ENCODE measurements at places on chromosomes 5 and 9. TPM values are rescaled to one million over a fixed set of nuclear protein-coding genes. Genes with fewer than 3 reads are reported as not detected.

DNA sequence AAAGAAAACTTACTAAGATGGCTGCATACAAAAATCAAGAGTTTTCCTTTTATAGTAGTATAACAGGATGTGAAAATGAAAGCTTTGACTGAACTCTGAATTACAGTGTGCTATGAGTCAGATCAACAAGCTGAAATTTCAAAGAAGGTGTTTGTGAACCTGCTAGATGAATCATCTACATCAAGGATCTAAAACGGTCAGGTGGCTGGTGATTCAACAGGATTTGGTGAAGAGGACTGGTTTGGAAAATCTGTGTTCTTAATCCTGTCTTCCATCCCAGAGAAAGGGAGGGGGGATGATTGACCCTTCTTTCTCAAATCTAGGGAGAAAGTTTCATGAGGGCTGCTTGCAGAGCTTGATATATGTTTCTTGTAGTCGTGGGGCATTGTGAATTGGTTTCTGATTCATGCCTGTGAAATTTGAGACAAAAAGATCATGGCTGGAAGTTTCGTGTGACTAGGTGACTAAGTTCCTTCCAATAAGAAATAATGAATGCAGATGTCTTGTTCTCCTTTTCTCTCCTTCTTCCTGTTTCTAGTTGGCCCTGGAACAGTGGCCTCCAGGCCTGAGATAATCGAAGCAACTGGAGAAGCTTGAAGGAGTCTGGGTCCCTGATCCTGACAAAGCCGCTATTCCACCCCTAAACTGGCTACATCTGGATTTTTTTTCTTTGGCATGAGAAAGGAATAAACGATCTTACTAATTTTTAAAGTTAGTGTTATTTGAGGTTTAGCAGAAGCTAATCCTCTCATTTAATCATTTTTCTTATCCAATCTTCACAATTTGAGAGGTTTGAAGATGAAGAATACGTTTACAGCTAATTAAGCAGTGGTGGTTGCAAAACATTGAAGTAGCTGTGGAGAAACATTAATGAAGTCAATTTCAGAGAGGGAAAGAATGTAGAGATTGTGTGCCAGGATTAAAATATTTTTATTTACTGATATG, 67.2 kb downstream of the MRPS30 start:
- H3K27ac ChIP-seq, result no peak overlapping the region
- H3K4me1 ChIP-seq, result no peaks in the 10 kb centered on the region
- H3K36me3 ChIP-seq, result no peaks in the 10 kb centered on the region
- H3K4me3 ChIP-seq, result no peak overlapping the region
- H3K27me3 ChIP-seq, result no peaks in the 10 kb centered on the region

DNA sequence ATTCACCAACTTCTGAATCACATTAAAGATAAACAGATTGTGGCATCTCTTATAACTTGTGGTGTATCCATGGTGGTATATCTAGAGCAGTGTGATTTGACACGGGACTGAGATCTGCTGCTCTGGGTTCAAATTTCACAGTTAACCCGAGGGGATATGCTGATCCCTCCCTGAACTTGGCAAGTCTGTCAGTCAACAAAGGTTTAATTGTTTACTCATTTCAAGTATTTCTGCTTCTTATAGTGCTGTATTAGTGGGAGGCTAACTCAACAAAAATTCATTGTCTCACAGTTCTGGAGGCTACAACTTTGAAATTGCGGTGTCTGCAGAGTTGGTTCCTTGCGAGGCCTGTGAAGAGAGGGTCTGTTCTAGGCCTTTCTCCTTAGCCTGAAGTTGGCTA, 1175.2 kb downstream of the PTPRD start:
- H3K4me3 ChIP-seq, result no peak overlapping the region
- H3K27me3 ChIP-seq, result no peaks in the 10 kb centered on the region
- H3K27ac ChIP-seq, result no peak overlapping the region
- no peaks in the 10 kb centered on the region for H3K36me3 ChIP-seq
- DNase-seq, result no peak

DNA sequence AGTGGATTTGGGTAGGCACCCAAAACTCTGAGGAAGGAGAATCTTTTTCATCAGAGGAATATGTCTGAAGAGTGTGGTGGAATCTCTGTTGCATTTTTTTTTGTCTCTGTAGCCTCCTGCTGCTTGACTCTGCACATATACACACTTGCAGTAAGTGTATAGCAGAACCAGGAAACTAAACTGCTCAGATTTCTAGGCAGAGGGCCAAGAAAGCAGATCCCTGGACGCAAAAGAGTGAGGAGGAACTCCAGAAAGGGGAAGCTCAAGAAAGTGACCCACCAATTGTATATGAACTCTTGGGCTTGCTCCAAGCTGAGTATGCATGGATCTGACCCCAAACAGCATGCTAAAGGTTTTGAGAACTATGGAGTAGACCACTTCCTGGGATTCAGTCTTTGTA, 181.8 kb downstream of the GADD45G start:
- no peaks in the 10 kb centered on the region for H3K36me3 ChIP-seq
- H3K4me3 ChIP-seq, result no peak overlapping the region
- DNase-seq, result no peak
- H3K27ac ChIP-seq, result no peak overlapping the region
- no peaks in the 10 kb centered on the region for H3K4me1 ChIP-seq

- no peak for DNase-seq
- peak overlapping the region; percentile 77 for H3K27ac ChIP-seq
- H3K4me1 ChIP-seq, result peaks cover 48% of the 10 kb centered on the region
- H3K4me3 ChIP-seq, result no peak overlapping the region
Observed at GRCh38 chr9:131679261-131680020, 60.4 kb downstream of the RAPGEF1 start.

DNA sequence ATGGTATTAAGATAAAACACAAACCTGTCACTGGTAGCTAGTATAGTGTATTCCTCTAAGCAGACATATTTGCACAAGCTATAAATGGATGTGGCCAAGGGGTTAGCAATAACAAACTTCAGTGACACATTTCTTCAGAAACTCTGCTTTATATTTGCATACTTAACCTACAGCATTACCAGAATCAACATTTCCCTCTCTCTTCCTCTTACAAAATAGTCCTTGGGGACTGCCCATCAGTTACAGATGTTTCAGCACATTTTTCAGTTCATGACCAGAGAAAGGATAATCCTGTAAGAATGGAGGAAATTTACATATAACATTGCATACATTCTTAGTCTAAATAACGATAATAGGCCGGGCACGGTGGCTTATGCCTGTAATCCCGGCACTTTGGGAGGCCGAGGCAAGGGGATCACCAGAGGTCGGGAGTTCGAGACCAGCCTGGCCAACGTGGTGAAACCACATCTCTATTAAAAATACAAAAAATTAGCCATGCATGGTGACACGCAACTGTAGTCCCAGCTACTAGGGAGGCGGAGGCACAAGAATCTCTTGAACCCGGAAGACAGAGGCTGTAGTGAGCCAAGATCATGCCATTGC, 25.3 kb upstream of the SLC1A1 start:
- H3K27ac ChIP-seq, result no peak overlapping the region
- no peaks in the 10 kb centered on the region for H3K27me3 ChIP-seq
- H3K4me3 ChIP-seq, result no peak overlapping the region
- DNase-seq, result no peak
- H3K36me3 ChIP-seq, result no peaks in the 10 kb centered on the region

DNA sequence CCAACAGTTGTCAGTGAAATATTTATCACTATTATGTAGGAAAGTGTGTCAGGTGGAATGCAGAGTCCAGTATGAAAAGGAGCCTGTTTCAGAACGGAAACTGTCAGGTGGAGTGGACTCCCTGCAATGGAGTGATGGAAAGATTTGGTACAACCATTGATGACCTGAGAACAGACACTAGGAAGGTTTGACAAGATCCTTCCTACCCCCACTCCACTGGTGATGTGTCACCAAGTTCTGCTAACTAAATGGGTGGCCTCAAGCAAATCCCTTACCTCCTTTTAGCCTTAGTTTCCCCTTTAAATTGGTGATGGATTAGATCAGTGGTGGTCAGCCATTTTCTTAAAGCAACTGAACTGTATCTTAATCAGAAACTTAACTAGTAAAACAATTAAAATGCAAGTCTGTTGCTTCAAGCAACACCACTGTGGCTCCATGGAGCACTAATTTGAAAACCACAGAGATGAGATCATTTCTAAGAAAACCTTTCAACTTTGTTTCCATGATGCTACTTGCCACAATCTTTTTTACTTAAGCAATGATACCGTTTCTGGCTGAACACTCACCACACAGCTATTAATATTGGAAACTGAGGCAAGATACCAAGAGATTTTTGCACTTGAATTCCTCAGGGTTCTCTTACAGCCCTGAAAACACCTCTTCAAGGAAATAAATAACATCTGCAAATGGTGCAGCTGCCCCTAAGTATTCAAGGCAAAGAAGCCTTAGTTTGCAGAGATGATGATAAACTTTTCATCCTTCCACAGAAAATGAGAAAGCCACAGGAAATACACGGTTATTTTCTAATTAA, 140.6 kb downstream of the ERCC6L2 start:
- no peak overlapping the region for H3K4me3 ChIP-seq
- H3K27me3 ChIP-seq, result no peaks in the 10 kb centered on the region

DNA sequence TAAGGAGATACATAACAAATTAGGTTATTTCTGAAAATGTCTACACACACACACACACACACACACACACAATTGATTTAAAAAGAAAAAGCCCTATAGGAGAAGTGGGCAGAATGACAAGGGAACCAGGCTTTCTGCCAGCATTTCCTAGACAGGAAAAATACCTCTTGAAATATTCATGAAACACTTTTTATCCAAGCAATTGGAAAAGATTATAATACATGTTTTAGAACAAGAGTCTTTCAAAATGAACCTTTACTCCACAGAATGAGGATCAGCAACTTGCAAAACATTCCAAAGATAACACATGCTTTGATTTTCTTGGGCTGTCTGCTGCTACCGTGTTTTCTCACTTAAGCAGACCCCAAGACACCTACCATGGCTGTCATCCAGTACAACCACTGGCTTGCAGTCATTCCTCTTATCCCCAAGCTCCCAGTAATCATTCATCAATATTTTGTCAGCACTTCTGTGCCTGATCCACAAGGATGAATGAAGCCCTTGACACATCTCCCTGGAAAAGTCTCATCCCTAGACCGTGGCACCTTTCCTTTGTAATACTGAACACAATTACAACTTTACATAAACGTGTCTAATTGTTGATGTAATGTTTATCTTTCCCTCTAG, 717.1 kb upstream of the ZNF608 start:
- no peak overlapping the region for H3K27ac ChIP-seq
- H3K36me3 ChIP-seq, result no peaks in the 10 kb centered on the region
- H3K27me3 ChIP-seq, result no peaks in the 10 kb centered on the region
- no peak overlapping the region for H3K4me3 ChIP-seq

GRCh38 chr5:108461628-108462367, 79.9 kb upstream of the FBXL17 start:
- H3K27me3 ChIP-seq, result no peaks in the 10 kb centered on the region
- no peak overlapping the region for H3K27ac ChIP-seq
- no peaks in the 10 kb centered on the region for H3K36me3 ChIP-seq
- H3K4me3 ChIP-seq, result no peak overlapping the region
- no peak for DNase-seq

DNA sequence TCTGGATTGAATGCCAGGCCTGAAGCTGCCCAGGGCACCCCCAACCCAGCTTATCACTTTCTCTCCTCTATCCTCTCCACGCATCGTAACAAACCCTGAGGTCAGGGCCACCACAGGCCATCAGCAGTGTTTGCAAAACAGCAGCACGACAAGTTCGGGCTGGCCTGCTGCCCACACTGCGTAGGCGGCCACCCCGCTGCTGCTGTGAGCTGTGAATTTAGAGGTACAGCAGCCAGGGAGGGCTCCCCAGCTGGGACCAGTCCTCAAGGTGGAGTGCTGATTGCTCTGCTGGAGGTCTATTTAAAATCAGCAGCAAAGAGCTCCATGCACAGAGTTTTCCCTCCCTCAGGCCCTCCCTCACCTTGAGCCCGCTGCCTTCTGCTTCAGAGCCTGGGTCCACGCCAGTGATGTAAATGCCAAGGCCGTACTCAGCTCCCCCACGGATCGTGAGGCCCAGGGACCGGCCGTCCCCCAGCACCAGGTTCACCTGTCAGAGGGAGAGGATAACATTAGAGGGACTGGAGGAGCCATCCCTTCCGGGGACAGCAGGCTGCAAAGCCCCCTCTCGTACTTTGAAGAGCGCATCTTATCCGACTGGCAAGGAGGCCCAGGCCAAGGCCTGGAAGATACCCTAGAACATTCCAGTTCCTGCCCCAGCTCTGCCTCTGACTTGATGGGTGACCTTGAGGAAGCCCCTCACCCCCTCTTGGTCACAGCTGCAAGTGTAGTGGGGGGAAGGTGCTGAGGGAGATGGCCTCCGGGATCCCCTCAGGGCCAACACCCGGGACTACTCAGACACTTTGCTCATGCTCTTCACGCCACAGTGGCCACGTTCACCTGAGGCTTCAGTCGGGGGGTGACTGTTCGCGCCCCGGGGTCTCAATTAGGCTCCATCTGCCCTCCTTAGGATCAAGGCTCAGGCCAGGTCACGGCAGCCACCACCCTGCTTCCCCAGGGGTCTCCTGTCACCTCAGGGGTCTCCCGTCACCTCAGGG, 39.1 kb downstream of the WHRN start:
- no peaks in the 10 kb centered on the region for H3K36me3 ChIP-seq
- H3K4me1 ChIP-seq, result peaks cover 22% of the 10 kb centered on the region
- H3K4me3 ChIP-seq, result no peak overlapping the region
- H3K27ac ChIP-seq, result peak overlapping the region; percentile 57
- peak; percentile 79 for DNase-seq

- no peak overlapping the region for H3K4me3 ChIP-seq
- no peaks in the 10 kb centered on the region for H3K27me3 ChIP-seq
- H3K36me3 ChIP-seq, result no peaks in the 10 kb centered on the region
- no peak overlapping the region for H3K27ac ChIP-seq
Observed at GRCh38 chr9:36855448-36856315, 178.4 kb downstream of the PAX5 start.

- H3K36me3 ChIP-seq, result no peaks in the 10 kb centered on the region
- DNase-seq, result no peak
- H3K27me3 ChIP-seq, result no peaks in the 10 kb centered on the region
- no peaks in the 10 kb centered on the region for H3K4me1 ChIP-seq
- H3K27ac ChIP-seq, result no peak overlapping the region
- H3K4me3 ChIP-seq, result no peak overlapping the region
Observed at GRCh38 chr9:107243742-107244141, 39.3 kb upstream of the RAD23B start.

DNA sequence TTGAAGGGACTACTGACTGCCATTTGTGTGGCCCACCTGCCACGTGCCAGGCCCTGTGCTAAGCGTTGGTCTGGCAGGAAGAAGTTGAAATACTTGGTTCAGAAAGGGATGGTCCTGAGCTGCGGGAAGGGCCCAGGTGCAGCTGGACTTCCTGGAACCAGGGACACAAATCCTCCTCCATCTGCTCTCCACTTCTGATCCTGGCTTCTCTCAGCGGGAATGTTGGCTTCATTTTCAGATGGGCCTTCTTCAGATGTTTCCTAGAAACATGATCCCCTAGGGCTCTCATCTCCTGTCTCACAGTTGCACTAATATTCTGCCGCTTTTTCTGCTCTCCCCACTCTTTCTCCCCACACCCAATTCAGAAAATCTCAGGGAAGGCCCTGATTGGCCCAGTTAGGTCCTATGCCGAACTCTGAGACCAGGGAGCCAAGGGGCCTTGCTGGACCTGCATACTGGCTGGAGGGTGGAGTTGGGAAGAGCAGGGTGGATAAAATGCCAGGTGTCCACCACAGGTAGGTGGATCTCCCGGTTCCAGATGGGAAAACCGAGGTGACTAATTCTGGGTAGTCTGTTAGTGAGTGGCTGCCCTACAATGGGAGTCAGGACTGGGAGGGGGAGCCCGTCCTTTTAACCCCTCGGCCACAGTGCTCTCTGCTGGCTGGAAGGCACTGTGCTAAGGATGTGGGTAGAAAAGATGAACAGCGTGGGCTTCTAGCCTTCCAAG, 19.4 kb downstream of the PSAT1 start:
- H3K36me3 ChIP-seq, result no peaks in the 10 kb centered on the region
- no peak overlapping the region for H3K27ac ChIP-seq
- H3K27me3 ChIP-seq, result no peaks in the 10 kb centered on the region
- H3K4me1 ChIP-seq, result no peaks in the 10 kb centered on the region

The ZDHHC11 gene
- total RNA-seq, result 39.7 TPM

The TAL2 gene
- total RNA-seq, result not detected

The IL9 gene
- not detected for total RNA-seq

The SMARCA2 gene
- 241 TPM for total RNA-seq
